Fibroblast of mammary gland (primary cell): ENCODE measurements at places on chromosomes 12 and 14.

DNA sequence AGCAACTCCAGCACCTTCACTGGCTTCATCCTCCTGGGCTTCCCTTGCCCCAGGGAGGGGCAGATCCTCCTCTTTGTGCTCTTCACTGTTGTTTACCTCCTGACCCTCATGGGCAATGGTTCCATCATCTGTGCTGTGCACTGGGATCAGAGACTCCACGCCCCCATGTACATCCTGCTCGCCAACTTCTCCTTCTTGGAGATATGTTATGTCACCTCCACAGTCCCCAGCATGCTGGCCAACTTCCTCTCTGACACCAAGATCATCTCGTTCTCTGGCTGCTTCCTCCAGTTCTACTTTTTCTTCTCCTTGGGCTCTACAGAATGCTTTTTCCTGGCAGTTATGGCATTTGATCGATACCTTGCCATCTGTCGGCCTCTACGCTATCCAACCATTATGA is 6.8 kb downstream of the OR11G2 start:
- DNase-seq = no peak

- peak; percentile 19 for DNase-seq
Observed at GRCh38 chr12:19561411-19561961, 122.2 kb downstream of the AEBP2 start.

GRCh38 chr14:103880348-103881267 is 33.2 kb upstream of the PPP1R13B start:
- DNase-seq = peak; percentile 69

- DNase-seq = no peak
Observed at GRCh38 chr12:6235906-6236640, 35.9 kb downstream of the CD9 start.

GRCh38 chr12:25740617-25741016 is 187.5 kb upstream of the LMNTD1 start:
- no peak for DNase-seq

DNA sequence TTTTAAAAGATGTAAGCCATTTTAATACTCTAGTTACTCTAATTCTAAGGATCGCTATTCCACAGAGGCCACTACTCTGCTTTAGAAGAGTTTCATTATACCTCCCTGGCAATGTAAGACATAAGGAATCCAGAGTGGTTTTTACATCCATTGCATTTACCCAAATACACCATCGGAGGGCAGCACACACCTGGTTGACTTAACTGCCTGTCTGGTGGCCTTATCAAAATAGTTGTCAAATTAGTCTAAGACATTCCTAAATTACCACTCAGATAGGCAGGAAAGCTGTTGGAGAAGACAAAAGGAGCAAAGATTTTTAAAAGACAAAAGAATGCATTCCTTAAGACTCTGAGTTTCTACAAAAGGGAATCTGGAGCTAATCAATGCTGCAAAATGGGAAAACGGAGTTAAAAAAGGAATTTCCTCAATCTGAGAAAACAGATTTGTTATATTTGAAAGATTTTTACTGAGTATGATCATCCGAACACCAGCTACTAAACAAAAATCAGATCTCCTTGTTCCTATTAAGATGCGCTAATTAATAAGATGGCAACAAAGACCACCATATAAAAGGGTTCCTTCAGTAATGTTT is 33.8 kb upstream of the FGD4 start:
- peak; percentile 81 for DNase-seq

DNA sequence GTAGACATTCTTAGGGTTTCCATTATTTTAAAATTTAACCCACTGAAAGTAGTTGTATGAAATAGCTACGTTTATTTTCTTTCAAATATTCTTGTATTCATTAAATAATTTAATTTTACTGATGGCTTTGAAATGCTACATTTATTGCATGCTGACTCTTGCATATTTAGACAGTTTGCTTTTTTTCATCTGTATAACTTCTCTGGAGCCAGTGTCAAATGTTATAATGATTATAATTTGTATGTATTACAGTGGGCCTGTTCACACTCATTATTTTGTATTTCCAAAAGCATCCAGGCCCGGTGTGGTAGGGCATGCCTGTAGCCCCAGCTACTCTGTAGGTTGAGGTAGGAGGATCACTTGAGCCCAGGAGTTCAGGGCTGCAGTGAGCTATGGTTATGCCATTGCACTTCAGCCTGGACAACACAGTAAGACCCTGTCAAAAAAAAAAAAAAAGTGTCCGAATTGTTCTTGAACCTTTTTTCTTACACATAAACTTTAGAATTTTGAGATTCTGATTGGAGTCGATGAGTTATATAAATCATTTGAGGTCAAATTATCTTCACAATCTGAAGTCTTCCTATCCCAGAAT is 905 bp downstream of the ZNF84 start:
- DNase-seq = no peak

- DNase-seq = no peak
Observed at GRCh38 chr12:122560138-122560537, 33.1 kb downstream of the KNTC1 start.

- DNase-seq = no peak
Observed at GRCh38 chr14:89401241-89401640, 15.8 kb downstream of the FOXN3 start.

DNA sequence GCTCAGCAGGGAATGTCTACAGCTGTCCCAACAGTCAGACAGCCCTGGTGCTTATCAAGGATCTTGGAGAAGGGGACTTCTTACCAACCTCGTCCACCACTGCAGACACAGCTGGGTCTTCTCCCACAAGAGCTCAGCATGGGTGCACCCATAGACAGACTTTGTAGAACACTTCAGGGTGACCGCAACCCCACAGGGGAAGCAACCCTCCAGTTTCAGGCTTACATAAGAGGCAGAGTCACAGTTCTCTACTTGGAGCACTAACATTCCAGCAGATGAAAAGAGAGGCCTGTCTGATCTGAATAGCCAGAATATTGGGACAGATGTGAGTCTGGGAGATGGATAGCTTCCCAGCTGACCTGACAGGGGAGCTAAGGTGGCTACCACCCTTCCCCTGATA is 3.5 kb upstream of the CLEC1A start:
- DNase-seq = no peak

GRCh38 chr14:65024957-65025356 is 38.3 kb downstream of the FNTB start:
- no peak for DNase-seq

DNA sequence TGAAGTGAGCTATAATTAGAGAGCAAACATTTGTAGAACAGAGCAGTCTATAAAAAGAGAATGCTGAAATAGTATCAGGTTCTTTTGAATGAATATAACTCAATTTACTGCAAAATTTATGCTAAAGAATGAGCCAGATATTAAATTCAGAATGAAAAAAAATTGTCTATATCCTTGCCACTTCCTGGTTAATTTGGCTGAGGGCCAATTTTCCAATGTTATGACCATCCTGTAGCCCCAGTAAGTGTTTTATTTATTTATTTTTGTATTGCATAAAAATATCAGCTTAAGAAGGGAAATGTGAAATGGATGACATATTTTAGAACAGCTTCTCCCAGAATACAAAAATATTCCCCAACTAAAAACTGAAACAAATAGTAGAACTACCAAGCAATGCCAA is 263.4 kb downstream of the SOX5 start:
- no peak for DNase-seq

GRCh38 chr12:77070800-77071449 is 5.6 kb upstream of the E2F7 start:
- peak; percentile 11 for DNase-seq

DNA sequence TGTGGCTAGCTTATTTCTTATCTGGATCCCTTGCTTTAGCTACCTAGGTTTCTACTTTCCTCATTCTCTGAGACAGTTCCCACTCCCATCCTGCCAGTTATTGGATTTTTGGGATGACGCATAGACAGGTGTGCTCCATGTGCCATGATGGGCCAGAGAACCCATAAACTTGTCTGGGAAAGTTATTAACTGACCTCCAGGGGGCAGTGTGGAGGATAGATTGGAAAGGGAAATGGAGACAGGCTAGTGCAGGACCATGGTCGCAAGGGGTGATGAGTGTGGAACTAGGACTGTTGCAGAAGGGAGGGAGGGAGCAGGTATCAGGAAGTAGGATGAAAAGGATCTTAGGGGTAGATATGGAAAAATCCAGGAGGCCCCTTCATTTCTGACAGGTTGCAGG is 80.3 kb downstream of the ESRRB start:
- DNase-seq = peak; percentile 42

- DNase-seq = peak; percentile 62
Observed at GRCh38 chr12:51593539-51593938, 2.5 kb downstream of the SCN8A start.

GRCh38 chr14:64114166-64114565 is 180.0 kb downstream of the ESR2 start:
- DNase-seq = no peak

DNA sequence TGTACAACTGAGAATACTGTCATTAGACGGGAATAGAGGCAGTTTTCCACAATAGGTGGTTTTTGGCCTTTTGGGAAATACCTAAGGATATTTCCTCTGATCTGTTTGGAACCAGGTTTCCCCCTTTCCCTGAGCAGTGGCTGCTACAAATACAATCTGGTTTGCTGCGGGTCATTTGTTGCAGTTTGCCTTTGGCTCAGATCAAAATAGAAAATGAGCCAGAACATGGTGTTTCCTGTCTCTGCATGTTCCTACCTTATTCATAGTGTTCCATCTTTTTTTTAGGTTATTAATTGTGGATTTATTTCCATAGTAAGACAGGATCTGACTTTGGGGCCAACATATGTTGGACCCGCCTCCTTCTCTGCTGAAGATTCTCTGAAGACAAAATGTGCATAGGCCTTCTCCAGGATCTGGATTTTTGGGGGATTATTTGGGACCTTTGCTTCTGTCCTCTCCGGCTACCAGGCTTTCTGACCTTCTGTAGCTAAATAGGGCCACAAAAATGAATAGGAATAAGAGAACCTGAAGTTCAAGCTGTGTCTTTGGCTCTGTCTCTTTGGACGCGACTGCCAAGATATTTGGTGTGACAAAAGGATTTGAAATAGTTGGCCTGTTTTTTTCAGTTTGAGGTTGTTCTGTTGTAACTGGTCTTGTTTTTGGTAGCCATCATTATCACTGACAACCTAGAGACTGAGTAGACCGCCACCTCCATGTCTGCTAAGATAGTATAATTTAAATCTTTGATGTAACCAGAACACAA is 146.9 kb downstream of the PRKCH start:
- DNase-seq = no peak

DNA sequence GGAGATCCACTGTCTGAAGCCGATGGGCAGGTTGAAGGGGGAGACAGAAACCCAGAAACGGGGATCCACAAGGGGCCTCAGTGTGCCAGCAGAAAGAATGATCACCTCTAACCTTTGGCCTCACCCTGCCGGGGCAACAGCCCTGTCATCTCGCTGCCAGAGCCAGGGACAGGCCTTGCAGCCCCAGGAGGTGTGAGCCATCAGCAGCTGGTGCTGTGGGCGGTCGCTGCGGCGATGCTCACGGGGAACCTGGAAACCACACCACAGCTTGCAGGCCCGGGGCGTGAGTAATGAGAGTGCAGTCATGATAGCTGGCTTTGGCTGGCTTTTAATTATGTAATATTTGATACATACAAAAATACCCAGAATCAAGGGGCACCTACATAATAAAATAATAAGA is 4.7 kb upstream of the TTC7B start:
- peak; percentile 55 for DNase-seq

DNA sequence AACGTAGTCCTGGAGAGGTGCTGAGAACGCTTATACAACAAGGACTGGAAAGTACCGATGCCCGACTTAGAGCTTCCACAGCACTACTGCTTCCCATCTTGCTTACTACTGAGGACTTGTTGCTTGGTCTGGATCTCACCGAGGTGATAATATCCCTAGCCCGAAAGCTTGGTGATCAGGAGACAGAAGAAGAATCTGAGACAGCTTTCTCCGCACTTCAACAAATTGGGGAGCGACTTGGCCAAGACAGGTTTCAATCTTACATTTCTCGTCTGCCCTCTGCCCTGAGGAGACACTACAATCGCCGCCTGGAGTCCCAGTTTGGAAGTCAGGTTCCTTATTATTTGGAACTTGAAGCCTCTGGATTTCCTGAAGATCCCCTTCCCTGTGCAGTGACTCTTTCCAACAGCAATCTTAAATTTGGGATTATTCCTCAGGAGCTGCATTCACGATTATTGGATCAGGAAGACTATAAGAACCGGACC is 1.1 kb downstream of the TOGARAM1 start:
- DNase-seq = peak; percentile 27

DNA sequence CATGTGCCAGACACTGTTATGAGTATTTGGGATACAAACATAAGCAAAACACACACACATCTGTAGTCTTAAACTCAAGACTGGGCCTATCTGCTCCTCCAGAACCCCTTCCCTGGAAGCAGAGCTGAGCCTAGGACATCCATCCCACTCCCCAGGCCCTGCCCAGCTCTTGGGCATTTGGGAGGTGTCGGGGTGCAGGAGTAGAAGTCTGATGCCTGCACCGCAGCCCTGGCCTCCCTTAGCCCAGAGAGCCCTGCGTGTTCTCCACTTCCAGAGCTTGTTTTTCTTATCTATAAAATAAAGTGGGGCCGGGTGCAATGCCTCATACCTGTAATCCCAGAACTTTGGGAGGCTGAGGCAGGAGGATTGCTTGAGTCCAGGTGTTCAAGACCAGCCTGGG is 11.7 kb downstream of the HSP90AA1 start:
- DNase-seq = no peak

- DNase-seq = no peak
Observed at GRCh38 chr12:53782093-53782703, 30.4 kb upstream of the CISTR start.

GRCh38 chr12:59486827-59487226 is 109.0 kb upstream of the SLC16A7 start:
- DNase-seq = peak; percentile 39

DNA sequence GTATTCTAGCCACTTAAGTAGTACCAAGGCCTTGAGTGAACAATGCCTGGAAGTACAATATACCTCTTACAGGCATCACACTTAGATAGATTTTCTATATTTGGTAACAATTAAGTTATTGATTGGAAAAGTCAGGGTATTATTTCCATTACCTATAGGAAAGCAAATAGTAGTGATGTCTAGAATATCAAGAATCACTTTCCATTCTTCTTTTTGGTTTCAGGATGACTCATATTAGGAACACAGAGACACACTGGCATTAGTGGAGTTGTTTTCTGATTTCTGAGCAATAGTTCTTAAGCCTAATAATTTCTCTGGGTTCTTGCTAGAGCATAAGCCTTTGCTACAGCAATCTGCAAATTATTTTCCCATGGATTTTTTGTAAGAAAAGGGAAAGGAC is 1640.0 kb upstream of the SEL1L start:
- DNase-seq = no peak

DNA sequence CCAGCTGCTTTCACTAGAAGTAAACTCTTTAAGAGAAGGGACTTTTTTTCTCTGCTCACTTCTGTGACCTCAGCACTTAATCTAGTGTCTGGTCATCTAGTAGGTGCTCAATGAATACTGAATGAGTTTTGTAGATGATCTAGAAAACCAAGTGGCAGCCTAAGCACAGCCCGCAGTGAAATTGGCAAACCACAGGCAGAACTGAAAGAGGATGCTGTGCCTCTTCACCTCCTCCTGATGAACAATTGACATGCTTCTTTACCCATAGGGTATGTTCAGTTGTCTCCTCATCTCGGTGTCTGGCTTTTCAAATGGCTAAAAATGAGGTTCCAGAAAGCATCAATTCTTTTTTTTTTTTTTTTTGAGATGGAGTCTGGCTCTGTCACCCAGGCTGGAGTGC is 399.5 kb downstream of the RMST start:
- no peak for DNase-seq

GRCh38 chr14:25103271-25103670 is 53.3 kb upstream of the STXBP6 start:
- no peak for DNase-seq
